Stimulated activated CD8-positive, alpha-beta memory T cell treated with anti-CD3 and anti-CD28 coated beads, Interleukin-7, amount 100 ng/mL, for 1 hour (primary cell): ENCODE measurements at places on chromosomes 5 and 9.

- DNase-seq, result no peak
These were observed 50.4 kb upstream of the CKMT2 start for GRCh38 chr5:81182396-81183390.

DNA sequence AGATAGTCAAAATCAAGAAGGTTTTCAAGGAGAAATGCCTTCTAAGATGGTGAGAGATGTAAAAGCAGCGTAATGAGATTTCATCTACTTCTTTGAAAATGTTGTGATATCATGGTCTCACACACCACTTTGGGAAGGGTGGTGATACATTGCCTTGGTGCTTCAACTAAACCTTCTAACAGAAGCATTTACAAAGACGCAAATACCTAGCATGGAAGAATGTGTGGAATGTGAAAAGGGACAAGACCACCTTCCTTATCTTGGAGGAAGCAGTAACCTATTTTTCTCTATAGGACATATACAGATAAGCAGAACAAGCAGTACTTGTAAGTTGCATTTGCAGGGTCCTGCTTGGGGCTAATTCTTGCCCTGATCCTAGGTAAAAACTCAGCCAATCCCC lies 38.8 kb downstream of the PCA3 start:
- no peak for DNase-seq

GRCh38 chr5:109917966-109918365 lies 228.2 kb downstream of the MAN2A1 start:
- no peak for DNase-seq

- no peak for DNase-seq
These were observed 757 bp downstream of the SAPCD2 start for GRCh38 chr9:137069508-137070091.

- DNase-seq, result no peak
These were observed 11.6 kb downstream of the CEMIP2 start for GRCh38 chr9:71756753-71757152.

DNA sequence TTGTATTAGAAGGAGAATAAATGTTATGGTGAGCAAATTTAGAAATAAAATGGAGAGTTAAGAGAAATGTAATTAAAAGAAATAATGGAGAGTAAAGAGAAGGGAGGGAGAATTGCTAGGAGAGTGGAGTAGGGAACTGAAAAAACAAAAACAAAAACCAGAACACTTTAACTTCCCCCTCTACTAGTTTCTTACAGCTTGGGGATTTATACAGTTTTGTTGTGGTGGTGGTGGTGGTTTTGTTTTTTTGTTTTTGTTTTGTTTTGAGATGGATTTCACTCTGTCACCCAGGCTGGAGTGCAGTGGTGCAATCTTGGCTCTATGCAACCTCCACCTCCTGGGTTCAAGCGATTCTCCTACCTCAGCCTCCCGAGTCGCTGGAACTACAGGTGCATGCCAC lies 322.4 kb downstream of the TMEM167A start:
- no peak for DNase-seq

DNA sequence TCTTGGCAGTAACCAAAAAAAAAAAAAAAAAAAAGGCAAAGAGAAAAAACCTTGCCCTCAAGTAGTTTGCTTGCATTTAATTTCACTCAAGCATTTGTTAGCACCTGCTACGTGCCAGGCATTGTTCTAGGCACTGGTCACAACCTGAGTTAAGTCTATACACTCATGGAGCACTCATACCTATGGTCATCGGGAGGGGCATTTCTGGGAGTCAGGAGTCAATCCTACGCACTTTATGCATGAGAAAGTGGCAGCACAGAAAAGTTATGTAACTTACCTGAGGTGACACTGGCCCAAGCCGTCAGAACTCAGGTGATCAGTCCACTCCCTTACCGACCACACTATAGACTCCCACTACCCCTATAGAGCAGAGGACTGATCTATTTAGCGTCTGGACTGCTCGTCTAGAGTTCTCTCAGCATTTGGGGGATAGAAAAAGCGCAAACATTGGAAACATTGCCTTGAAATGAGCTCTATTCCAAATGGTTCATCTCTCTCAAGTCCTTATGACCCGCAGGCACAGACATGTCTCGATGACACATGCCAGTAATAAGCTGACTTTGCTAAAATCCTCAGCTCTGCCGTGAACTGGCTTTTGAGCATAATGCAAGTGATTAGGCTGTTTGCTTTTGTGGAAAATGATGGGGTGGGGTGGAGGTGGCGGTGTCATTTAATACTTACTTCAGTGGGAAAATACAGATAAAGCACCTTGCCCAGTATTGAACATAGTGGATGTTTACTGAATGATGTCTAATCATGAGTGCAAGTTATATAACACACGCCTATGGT lies 160.2 kb downstream of the ARHGEF28 start:
- no peak for DNase-seq

- DNase-seq, result no peak
These were observed 7.0 kb upstream of the SYNPO start for GRCh38 chr5:150633429-150633828.

DNA sequence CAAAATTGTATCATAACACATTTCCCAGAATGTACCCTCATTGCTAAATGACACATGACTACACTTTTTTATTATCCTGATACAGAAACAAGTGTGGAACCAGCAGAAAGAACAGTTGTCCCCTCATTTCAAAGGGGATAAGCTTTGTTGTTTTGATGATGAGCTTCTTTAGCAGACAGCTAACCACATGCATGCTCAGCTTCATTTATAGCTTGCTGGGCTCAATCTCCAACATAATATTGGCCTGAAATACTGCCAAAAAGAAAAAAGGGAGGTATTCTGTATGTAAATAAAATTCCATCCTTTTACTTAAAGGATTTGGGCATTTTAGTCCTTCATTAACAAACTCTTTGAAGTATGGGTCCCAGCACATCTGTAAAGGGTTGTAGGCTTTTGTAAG lies 120.4 kb downstream of the SPATA31D1 start:
- DNase-seq, result no peak

GRCh38 chr5:127330116-127330515 lies 39.5 kb downstream of the MEGF10 start:
- no peak for DNase-seq

GRCh38 chr9:6942406-6942805 lies 184.6 kb downstream of the KDM4C start:
- no peak for DNase-seq

GRCh38 chr5:138457531-138458275 lies 7.6 kb upstream of the EGR1 start:
- DNase-seq, result no peak

GRCh38 chr5:157562111-157562581 lies 13.4 kb downstream of the ADAM19 start:
- DNase-seq, result no peak

DNA sequence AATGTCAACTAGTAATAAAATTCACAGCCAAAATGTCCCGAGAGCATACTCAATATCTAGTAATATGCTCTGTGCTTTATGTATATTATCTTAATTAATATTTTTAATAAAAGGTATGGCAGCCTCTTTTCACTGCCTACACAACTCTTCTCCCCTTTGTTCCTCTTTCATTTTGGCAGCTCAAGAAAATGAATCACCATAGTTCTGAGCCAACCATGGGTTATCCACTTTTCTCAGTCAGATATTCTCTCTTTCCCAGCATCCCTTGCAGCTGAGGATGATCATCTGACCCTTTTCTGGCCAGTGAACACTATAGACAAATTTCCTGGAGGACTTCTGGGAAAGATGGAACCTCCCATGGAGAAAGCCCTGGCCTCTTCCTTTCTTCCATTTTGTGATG lies 8.2 kb upstream of the DOCK8 start:
- no peak for DNase-seq

- DNase-seq, result no peak
These were observed 555.0 kb downstream of the PRR16 start for GRCh38 chr5:121019106-121019505.

GRCh38 chr5:10432059-10433008 lies 9.3 kb upstream of the ROPN1L start:
- DNase-seq, result no peak

GRCh38 chr5:14286007-14286406 lies 142.9 kb downstream of the TRIO start:
- no peak for DNase-seq

GRCh38 chr9:76643399-76644117 lies 120.7 kb upstream of the PCA3 start:
- no peak for DNase-seq

- DNase-seq, result no peak
These were observed 553.8 kb downstream of the PTPRD start for GRCh38 chr9:10059044-10059443.

GRCh38 chr9:93270976-93271375 lies 87.0 kb downstream of the WNK2 start:
- DNase-seq, result no peak

DNA sequence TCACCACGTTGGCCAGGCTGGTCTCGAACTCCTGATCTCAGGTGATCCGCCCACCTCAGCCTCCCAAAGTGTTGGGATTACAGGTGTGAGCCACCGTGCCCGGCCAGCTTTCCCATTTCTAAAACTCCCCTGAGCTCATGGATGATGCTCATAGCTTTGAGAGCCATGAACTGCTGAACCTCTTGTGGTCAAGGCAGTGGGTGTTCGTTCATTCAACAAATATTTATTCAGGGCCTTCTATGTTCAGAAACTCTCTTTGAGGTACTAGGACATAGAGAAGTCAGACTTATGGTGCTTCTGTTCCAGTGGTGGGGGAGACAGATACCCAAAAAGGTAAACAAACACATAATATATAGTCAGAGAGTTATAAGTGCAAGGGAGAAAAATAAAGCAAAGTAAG lies 2.7 kb downstream of the BSPRY start:
- no peak for DNase-seq

GRCh38 chr5:160272889-160273288 lies 39.5 kb downstream of the CCNJL start:
- no peak for DNase-seq

DNA sequence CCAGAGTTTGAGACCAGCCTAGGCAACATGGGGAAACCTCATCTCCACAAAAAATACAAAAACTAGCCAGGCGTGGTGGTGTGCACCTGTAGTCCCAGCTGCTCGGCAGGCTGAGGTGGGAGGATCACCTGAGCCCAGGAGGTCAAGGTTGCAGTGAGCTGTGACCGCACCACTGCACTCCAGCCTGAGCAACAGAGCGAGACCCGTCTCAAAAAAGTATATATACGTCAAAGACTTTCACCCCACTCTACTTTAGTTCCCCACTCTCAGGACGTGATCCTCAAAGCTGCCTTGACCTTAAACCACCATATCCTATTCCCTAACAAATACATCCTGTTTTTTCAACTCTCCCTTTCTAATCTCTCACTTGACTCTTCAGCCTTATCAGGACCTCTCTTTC lies 41.0 kb downstream of the PCDHGC5 start:
- DNase-seq, result no peak

DNA sequence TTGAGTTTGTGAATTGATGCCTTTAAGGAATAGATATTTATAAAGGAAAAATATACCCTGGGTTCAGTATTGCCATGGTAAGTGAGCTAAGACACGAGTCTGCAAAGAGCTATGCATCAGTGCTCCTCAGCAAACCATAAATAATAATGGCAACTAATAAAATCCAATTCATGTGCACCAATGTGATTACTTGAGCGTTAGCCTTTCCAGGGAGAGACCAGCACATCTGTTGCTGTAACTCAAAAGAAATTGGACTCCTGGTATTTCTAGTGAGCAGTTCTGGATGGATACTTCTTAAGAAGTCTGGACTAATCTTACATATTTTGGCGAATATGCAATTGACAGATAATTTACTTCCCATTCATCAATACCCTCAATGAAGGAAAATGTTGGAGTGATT lies 373.3 kb downstream of the ARHGEF28 start:
- no peak for DNase-seq

- no peak for DNase-seq
These were observed 68.5 kb downstream of the TRPC7 start for GRCh38 chr5:136296846-136297245.

- no peak for DNase-seq
These were observed 17.8 kb downstream of the ACSL6 start for GRCh38 chr5:131993676-131994075.

DNA sequence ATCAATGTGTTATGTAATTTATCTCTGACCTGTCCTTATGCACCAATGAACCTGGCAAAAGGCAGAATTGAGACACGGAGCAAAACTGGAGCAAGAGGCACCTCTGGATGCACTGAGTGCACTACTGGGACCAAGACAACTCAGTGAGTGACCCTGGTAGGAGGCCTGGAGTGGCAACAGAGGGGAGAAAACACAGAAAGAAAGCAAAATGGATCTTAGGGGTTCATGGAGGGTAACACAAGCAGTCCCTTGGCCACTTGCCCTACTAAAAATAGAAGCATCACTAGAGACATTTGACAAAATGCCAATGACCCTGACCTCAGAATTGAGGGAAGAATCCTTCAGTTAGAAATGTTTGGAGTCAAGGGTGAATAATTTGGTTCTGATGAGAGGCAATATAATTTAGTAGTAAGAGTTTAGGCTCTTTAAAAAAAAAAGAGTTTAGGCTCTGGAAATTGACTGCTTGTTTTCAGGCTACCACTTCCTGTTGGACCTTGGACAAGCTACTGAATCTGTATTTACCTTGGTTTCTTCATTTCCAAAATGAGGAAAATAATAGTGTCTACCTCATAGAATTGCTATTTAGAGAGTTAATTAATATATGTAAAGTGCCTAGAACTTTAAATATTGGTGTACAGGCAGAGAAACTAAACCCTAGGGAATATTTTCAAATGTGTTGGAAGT lies 234.9 kb upstream of the TARS1 start:
- DNase-seq, result no peak

DNA sequence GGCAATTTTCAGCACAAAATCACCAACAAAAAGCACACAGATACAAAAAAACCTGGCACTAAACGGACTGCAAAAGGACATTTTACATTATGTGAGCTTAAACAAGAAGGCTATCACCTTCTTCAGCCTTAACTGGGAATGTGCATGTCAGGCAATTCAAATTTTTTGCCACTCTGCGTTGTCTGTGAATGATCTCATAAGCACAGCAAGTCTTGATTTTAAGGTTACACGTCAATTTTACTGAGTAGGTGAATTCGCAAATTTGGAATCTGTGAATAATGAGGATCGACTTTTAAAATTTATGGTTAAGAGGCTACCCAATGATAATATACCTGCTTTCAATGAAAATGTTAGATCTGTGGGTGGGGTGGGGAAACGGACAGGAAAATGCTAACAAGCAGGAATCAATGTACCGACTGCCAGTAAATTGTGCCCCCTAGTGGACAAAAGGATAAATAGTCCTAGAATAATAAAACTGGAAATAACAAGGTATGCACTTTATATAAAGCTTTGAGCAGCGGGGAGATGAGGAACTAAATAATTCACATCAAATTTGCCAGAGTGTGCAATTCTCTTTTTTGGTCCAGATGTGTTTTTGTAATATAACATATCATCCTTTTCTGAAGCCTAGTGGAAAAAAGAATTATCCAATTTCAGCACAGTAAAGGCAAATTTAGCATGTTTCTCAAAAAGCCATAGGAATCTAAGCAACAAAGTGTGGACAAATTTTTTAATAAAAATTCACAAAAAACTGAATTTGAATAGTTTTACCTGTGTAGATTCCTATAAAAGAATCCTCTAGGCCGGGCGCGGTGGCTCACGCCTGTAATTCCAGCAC lies 20.5 kb downstream of the EQTN start:
- no peak for DNase-seq

GRCh38 chr9:136177224-136177623 lies 27.7 kb downstream of the LHX3 start:
- DNase-seq, result no peak

GRCh38 chr5:161539016-161539415 lies 7.5 kb downstream of the GABRB2 start:
- no peak for DNase-seq

- DNase-seq, result no peak
These were observed 3.7 kb downstream of the MLANA start for GRCh38 chr9:5894237-5894959.
